Activated CD8-positive, alpha-beta memory T cell treated with anti-CD3 and anti-CD28 coated beads for 1 hour (primary cell): ENCODE measurements at places on chromosomes 16 and 17.

DNA sequence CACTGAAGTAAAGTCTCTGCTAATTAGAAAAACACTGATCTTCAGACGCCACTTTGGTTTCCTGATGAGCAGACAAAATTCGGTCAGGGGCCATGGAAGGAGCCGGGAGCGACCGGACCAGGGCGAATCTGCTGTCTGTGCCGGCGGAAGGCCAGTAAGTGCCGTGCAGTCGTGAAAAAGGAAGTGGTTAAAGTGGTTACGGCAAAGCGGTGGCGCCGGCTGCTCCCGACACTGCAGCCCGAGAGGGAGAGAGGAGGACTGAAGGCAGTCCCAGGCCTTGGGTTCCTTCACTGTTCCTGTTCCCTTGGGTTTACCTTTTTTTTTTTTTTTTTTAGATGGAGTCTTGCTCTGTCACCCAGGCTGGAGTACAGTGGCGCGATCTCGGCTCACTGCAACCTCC is 17.3 kb upstream of the HEXD start:
- DNase-seq: peak; percentile 27

- DNase-seq: no peak
These were observed 39.3 kb downstream of the TSC2 start for GRCh38 chr16:2086812-2087747.

GRCh38 chr17:5598457-5598856 is 14.1 kb upstream of the NLRP1 start:
- DNase-seq: no peak

- no peak for DNase-seq
These were observed 306.9 kb upstream of the CA10 start for GRCh38 chr17:52465407-52465806.

- no peak for DNase-seq
These were observed 1.5 kb upstream of the NPTX1 start for GRCh38 chr17:80477647-80478478.
